ENCODE measurements at places on chromosomes 12 and 14. TPM values are rescaled to one million over a fixed set of nuclear protein-coding genes. Genes with fewer than 3 reads are reported as not detected.

The STAC3 gene
- polyA plus RNA-seq: 0.49 TPM

The NANOG gene
- 0.06 TPM for polyA plus RNA-seq

The RHEBL1 gene
- polyA plus RNA-seq: not detected

The CLBA1 gene
- polyA plus RNA-seq: 5.1 TPM

The EML5 gene
- polyA plus RNA-seq: not detected

The KRT78 gene
- polyA plus RNA-seq: not detected

The IAPP gene
- not detected for polyA plus RNA-seq

The PLA2G1B gene
- polyA plus RNA-seq: 14.7 TPM

The SOX5 gene
- 14.8 TPM for polyA plus RNA-seq

The ENDOU gene
- not detected for polyA plus RNA-seq

The IL26 gene
- polyA plus RNA-seq: not detected

The PRR4 gene
- 3.6 TPM for polyA plus RNA-seq

The KRT6B gene
- polyA plus RNA-seq: 0.10 TPM

The ABCC9 gene
- 1.1 TPM for polyA plus RNA-seq

The NDRG2 gene
- 112 TPM for polyA plus RNA-seq

The CRIP2 gene
- 45.6 TPM for polyA plus RNA-seq

The NINJ2 gene
- polyA plus RNA-seq: 3.9 TPM

The PPP1R1A gene
- polyA plus RNA-seq: 26.2 TPM

The SLC35E3 gene
- 11.4 TPM for polyA plus RNA-seq

The PRPH gene
- polyA plus RNA-seq: 1.3 TPM

The C3AR1 gene
- 5.9 TPM for polyA plus RNA-seq

The FOXG1 gene
- polyA plus RNA-seq: not detected

The C12orf50 gene
- not detected for polyA plus RNA-seq

The PCNX4 gene
- polyA plus RNA-seq: 28.8 TPM

The PIWIL1 gene
- polyA plus RNA-seq: not detected

The SMIM41 gene
- polyA plus RNA-seq: 0.15 TPM

The KRT80 gene
- polyA plus RNA-seq: 1.2 TPM

All from hepatocyte (in vitro differentiated cells).